ENCODE measurements at places on chromosomes 7 and 10.

DNA sequence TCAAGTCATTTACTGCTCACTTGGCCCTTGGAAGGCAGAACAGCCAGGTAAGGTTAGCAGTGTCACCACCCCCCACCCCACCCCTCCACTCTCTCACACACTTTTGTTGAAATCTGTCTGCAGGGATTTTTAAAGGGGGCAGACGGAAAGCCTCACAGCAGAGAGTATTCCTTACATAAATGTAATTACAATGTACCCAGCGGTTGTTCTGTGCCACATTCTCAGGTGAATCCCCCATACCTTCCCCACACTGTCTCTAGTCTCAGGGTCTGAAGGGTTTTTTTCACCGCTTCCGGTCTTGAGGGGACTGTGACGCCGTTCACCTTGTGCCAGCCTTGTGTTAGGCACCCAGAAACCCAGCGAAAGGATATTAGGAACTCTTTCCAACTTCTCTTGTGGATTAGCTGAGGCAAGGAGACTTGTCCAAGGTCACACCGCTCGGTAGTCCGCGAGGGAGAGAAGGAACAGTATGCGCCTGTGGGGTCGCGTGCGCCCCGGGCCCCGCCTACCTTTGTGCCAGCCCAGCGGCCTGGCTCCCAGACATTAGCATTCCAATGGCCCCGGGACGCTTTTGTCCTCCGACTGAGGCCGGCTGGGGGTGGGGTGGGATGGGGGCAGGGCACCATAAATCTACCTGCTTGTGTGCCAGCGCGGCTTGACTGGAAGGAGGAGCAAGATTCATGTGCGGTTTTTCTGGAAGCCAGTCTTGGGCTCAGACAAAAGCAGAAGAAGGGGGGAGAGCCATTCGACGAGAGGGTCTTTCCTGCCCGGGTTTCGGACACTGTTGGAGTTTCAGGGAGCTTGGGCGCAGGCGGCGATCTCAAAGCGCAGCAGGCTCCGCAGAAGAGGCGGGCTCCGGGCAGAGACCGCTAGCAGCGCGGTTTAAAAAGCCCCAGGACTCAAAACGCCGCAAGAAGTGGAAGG lies 4.5 kb downstream of the NEUROG3 start:
- no peak for DNase-seq

DNA sequence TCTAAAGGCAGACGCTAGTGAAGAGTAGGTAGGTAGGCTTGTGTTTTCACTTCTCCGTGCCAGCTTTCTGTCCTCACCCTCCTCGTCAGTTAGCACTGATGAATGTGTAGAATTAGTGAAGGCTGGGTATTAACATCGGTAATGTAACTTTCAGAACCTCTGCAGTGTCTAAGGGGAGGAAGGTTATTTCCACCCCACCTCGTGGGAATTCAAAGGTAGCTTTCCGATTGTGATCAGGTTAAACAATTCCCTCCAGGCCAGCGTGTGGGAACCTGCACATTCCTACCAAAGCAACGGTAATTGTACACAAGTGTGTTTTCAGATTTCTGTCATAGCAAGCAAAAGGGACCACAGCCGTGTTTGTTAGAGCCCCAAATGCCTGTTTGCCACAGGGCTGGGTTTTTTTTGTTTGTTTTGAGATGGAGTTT lies 405.0 kb upstream of the GALNT17 start:
- DNase-seq: no peak

- DNase-seq: no peak
Measured at GRCh38 chr7:16668978-16669377, 23.0 kb downstream of the BZW2 start.

- DNase-seq: no peak
Measured at GRCh38 chr10:77800738-77801266, 125.8 kb downstream of the DLG5 start.

All from stimulated activated CD8-positive, alpha-beta memory T cell treated with anti-CD3 and anti-CD28 coated beads, Interleukin-7, amount 100 ng/mL, for 1 hour (primary cell).